Substantia nigra (tissue), 51 donors: ENCODE measurements at places on chromosomes 7 and 10.

GRCh38 chr10:133173860-133174640, 14.0 kb downstream of the KNDC1 start:
- DNase-seq: no peak

DNA sequence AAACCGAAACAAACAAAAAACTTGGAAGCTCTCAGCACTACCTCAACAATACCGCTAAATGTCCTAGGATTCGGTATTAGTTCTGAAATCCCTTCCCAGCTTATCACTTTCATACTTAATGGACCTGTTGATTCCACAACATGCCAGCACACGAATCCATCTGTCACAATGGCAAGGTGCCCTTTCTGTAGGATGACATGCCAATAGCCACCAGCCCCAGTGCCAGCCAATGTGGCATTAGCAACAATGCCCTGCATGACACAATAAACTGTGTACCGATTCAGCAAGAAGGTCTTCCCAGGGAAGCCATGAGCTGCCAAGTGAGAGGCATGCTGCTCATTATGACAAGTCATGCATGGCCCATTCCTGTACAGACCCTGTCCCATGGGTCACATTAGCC, 35.6 kb upstream of the CHCHD3 start:
- DNase-seq: no peak

GRCh38 chr7:135774284-135774683, 25.7 kb upstream of the FAM180A start:
- DNase-seq: no peak

- no peak for DNase-seq
Observed at GRCh38 chr7:80583901-80584300, 54.5 kb upstream of the CD36 start.

DNA sequence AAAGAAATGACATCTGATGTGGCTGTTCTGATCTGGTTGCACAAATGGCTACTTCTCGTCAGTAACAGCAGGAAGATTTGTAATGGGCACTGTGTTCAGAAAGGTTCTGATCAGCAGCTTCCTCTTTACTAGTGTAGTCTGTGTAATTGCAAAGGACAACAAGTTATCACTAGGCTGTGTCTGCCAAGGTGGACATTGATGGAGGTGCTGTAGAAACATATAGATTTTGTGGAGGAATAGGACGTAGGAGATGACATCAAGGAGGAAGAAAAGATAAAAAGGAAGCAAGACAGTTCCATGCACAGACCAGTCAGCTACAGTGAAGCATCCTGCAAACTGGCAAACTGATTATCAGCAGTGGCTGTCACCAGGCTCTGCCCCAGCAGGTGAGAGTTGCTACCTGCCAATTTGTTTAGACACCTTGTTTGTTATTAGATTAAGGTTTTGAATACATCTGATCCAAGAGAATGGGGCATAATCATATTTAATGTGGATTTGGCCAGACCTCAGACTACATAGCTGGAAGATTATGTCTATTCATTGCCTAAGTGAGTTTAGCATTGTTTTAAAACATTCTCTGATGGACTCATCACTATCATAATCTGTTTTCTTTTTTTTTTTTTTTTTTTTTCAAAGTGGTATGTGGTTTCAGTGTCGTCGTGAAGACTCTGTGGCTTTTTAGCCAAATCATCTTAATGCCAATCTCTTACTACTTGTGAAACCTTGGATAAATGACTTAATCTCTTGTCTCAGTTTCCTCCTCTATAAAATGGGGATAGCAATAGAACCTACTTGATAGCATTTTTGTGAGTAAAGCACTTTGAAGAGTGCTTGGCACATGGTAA, 417.9 kb upstream of the LRGUK start:
- no peak for DNase-seq

- DNase-seq: peak; percentile 90
Observed at GRCh38 chr7:38369816-38370493, 96.5 kb upstream of the TARP start.

DNA sequence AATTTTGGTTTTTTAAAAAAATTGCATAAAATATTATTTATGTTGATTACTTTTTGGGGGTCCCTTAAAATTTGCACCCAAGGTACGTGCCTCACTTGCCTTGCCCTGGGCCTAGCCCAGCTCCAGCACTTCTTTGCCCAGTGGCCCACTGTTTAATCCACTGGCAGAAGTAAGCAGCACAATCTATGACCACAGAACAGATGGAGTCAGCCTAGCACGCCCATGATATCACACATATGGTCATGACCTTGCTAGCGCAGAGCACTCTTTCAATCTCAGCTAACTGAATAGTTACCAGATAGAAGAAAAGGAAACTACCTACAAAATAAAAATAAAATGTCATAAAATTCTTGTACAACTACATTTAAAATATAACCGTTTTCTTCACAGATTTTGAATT, 5.6 kb downstream of the OGA start:
- no peak for DNase-seq

DNA sequence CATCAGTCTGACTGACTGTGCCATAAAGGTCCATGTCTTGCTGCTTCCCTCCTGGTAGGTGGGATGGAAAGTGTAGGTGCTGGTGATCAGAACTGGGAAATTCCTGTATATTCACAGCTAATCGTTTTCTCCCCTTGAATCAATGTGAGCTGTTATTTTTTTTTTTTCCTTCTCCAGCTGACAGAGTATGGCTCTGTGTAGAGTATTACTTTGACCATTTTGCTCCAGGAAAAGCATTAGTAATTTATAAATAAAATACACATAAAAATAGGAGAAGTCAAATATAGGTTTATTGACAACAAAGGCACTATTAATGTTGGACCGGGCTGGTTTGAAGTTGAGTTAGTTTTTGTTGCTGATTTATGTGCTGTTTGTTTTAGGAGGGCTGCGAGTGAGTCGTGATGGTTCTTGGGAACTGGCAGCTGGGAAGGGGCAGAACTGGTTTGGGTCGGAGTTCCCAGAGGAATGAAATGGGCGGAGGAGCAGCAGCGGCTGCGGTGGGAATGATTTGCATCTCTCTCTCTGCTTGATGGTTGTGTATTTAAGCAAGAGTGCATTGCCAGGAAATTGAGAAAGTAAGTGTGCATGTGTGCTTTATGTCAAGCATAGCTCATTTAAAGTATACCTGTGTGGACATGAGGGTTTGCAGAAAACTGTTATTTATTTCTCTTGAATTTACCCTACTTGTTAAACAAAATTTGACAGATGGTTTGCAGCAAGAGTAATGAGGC, 80.9 kb downstream of the LRMDA start:
- no peak for DNase-seq

DNA sequence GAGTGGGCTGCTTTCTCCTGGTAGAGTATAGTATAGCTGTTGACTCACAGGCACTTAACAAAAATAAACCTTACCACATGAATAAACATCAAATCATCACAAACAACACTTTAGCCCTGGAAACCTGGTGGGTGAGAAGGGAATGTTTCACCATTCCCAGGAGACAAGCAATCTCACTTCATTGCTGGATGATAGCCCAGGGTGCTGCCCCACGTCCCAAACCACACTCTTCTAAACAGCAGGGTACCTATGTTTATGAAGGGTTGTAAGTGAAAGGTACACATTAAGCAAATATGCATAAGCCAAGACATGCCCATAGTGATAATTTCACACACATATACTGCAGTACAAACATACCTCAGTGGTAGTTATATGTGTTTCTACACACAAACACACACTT, 276.2 kb downstream of the FGFR2 start:
- DNase-seq: no peak

DNA sequence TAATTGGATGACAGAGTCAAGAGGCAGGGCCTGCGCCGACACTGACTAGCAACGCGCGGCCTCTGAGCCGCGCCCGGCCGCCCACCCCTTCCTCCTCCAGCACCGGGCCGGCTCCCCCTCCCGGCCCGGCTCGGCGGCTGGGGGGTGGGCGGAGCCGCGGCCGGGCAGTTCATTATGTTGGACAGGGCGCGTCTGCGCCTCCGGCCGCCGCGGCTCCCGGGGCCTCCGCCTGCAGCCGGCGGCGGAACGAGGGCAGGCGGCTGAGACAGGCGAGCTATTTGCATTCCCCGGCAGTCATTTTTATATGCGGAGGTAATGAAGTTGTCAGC, 106.7 kb downstream of the SNX10 start:
- DNase-seq: no peak

GRCh38 chr10:44193166-44193565, 191.7 kb downstream of the CXCL12 start:
- DNase-seq: no peak

DNA sequence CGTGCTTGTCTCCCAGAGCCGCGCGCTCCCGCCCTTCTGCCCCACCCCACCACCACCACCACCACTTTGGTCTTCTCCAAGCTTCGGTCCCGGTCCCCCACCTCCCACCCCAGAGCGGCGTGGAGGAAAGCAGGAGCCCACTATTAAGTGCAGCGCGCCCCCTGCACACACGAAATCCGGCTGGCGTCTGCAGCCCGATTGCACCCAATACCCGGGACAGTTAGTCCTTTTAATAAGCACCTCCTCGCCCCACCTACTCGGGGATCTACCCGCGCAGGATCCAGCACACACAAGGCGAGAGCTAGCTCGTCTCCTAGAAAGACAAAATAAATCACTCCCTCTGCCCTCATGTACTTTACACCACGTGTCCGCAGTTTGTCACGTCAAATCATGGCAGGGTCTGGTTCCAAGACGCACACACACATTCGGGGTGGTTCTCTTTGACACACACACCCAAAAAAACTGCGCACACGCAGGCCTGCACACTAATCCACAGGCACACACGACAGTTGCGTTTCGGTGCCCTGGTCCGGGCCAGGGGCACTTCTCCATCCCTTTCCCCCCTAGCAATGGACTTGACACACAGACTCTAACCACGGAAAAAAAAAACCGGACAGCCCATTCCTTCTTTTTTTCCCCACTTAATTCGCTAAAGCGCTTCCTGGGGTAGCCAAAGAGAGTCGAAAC, 1.6 kb downstream of the SFMBT2 start:
- peak; percentile 41 for DNase-seq

DNA sequence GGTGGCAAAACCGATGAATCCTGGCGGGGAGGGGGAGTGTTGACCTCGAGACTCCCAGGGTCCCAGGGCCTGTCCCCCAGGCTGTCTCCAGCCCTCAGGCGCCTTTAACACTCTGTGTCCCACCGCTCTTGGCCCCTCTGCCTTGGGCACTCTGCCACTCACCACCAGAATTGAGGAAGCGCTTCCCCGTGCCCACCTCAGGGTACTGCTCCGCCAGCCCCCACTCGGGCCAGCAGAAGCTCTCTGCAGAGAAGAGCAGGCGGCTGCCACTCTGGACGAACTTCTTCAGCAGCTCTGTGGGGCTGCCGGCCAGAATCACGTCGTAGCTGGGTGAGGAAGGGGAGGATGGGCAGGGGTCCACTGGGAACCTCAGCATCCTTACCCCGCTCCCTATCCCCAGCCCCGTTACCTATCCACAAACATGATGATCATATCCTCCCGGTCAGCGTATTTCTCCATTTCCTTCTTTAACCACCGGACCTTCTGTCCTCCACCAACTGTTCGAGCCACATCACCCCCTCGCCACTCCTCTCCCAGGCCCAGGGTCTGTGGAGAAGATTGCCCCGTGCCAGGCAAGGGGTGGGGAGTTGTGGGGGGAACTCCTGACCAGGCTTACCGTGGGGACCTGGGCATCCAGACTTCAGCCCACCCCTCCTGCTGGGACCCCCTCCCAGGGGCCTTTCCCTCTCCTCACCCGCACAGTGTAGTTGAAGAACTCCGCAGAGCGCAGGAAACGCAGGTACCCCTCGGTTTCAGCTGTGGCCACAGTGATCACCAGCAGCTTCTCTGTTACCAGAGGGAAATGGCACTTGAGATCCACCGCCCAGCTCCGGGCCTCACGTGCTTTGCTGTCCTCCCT, 1.2 kb downstream of the PLOD3 start:
- no peak for DNase-seq

DNA sequence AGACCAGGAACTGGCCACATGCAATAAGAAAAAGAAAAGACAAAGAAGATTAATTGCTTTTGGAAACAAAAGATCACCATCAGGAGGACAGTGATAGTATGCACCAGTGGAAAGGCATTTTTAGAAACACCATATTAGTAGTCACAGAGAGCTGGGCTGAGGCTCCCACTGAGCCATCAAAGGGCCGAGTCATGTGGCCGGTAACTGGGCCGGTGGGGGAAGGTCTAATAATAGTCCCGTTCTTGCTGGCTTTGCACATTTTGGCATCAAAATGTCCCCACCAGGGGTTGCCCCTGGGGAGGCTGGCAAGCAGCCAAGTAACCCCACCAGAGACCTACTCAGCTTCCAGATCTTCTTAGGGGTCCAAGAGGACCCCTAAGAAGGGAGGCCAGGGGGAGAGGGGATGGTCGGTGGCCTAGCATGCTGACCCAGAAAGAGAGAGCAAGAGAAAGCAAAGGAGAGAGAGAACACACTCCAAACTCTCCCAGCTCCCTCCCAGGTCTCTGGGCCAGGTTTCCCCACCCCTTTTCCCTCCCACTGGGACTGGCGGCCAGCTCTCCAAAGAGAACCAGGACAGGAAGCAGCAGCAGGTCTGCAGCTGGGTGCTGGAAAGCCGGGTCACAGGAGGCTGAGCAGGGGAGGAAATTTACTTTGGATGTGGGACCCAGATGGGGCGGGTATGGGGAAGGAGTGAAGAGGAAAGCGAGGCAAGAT, 70.2 kb upstream of the FGFR2 start:
- no peak for DNase-seq

- DNase-seq: no peak
Observed at GRCh38 chr7:108525327-108525984, 479 bp downstream of the PNPLA8 start.

GRCh38 chr10:89144836-89145235, 62.3 kb downstream of the CH25H start:
- DNase-seq: no peak

- DNase-seq: no peak
Observed at GRCh38 chr10:89518876-89519842, 16.2 kb downstream of the SLC16A12 start.

GRCh38 chr10:58578366-58578765, 65.7 kb downstream of the BICC1 start:
- no peak for DNase-seq

DNA sequence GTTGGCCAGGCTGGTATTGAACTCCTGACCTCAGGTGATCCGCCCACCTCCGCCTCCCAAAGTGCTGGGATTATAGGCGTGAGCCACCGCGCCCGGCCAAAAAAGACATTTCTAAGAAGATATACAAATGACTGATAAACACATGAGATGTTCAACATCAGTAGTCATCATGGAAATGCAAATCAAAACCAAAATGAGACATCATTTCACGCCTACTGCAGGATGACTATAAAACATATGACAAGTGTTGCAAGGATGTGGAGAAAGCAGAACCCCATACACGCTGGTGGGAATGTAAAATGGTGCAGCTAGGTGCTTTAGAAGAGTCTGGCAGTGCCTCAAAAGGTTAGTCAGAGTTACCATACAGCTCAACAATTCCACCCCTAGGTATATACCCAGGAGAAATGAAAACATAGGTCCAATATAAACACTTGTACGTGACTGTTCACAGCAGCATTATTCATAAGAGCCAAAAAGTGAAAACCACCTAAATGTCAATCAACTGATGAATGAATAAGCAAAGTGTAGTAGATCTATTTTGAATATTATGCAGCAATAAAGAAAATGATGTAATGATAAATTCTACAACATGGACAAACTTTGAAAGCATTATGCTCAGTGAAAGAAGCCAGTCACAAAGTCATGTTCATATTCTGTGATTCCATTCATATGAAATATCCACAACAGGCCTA, 24.5 kb downstream of the TMEM209 start:
- no peak for DNase-seq

GRCh38 chr7:74516214-74516613, 62.5 kb downstream of the GTF2IRD1 start:
- DNase-seq: no peak
